Brain microvascular endothelial cell (primary cell): ENCODE measurements at places on chromosomes 6 and 20.
A peak's percentile ranks its signal among the peaks of the same experiment; 100 is the strongest.

DNA sequence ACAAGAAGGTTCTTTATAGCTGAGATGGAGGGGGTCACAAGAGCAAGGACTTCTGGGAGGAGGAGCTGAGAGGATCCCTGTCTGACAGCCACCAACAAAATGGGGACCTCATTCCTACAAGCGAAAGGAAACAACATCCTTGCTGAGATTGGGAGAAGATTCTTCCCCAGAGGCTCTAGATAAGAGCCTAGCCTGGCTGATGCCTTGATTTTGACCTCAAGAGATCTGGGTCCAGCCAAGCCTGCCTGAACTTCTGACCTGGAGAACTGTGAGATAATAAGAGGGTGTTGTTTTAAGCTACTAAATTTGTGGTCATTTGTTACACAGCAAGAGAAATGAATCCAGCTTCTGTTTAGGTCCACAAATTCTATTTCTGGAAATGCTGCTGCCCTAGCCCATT is 75.4 kb upstream of the SLC4A11 start:
- DNase-seq, result no peak

DNA sequence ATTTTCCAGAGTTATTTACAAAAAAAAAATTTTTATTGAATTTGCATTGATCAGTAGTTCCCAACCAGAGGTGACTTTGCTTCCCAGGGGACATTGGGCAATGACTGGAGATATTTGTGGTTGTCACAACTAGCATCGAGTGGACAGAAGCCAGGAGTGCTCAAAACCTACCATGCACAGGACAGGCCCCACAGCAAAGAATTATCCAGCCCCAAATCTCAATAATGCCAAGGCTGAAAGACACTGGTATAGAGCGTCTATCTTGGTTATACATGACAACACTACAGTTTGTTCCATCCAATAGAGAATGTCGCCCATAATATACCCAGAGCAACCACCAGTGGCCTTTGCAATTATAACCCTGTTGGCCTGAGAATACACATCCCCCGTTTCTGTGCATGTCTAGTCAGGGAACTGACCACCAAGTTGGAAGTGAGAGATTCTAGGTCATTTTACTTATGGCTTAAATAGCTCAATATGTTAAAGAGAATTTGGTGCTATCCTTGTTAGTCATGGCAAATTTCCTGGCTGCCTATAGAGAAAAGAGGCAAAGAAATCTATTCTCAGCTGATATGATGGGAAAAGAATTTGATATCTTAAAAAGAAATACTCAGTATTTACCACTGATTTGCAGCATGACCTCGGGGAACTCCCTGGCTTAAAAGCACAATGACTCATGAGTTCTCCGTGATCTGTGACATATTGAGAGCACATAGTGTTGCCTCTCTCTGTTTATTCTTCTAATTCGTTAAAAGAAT is 76.0 kb upstream of the ADTRP start:
- peak; percentile 75 for DNase-seq

GRCh38 chr6:154901876-154902552 is 93.1 kb upstream of the TIAM2 start:
- no peak for DNase-seq

- DNase-seq, result peak; percentile 62
Measured at GRCh38 chr20:51014797-51015722, 7.8 kb downstream of the KCNG1 start.

DNA sequence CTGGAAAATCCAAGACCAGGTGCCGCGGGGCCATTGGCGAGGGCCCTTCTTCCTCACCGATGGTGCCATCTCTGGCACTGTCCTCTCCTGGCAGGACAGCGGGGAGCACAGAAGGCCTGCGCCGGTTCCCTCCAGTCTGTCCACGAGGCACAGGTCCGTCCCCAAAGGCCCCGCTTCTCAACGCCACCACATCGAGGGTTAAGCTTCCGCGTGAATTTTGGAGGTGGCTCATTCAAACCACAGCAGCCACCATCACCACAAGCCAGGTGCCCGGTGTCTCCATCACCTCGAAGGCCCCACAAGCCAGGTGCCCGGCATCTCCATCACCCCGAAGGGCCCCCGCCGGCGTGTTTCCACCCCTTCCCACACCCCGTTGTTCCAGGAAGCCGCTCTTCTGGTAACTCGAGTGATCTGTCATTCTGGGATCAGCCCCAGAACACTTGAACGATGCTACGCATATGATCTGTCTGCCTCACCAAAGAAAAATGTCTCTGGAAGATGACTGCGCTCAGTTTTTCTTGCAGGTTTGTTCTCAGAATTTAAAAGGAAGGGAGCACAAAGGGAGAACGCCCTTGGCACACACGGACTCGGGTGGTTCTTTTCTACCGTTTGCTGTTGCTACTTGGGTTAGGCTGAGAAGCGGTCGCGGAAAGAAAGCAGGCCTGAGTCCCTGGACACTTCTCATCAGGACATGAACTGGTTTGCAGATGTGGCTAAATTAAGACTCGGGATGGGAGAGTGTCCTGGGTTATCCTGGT is 9.9 kb upstream of the KIF25 start:
- no peak for DNase-seq

GRCh38 chr6:32491700-32492099 is 38.4 kb downstream of the HLA-DRB5 start:
- no peak for DNase-seq

- no peak for DNase-seq
Measured at GRCh38 chr6:43389730-43390295, 20.4 kb upstream of the ZNF318 start.

GRCh38 chr20:49754596-49754995 is 40.9 kb upstream of the B4GALT5 start:
- DNase-seq, result no peak

GRCh38 chr6:38715016-38715689 is at the start of gene DNAH8:
DNAH8 (plus strand) TSS chr6:38715311; CDS start chr6:38722810, 7,499 bp downstream.
- DNase-seq, result no peak

GRCh38 chr6:110284855-110285254 is 73.3 kb downstream of the METTL24 start:
- no peak for DNase-seq
